ENCODE measurements at places on chromosomes 1 and 21.

DNA sequence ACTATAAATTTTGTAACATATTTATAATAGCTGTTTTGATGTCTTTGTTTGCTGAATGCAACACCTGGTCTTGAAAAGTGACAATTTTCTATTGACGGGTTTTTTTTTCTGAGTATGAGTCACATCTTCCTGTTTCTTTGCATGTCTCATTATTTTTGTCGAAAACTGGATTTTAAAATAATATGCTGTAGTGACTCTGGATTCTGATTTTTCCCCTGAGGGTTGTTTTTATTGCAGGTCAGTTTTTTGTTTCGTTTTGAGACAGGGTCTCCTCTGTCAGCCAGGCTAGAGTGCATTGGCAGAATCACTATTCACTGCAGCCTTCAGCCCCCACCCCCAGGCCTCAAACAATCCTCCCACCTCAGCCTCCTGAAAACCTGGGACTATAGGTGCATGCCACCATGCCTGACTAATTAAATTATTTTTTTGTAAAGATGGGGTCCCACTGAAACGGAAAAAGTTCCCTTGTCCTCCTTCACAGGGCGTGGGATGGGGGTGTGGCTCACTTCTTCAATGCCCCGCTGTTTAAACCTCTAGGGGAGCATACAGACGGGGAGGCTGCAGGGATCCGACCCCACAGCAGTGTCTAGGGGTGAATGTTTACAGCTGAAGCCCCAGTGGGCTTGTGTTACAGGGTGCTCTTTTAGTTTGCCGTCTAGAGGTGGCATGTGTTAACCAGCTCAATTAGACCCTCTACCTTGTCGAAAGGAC, 11.3 kb upstream of the PPIE start:
- peak; percentile 56 for DNase-seq

DNA sequence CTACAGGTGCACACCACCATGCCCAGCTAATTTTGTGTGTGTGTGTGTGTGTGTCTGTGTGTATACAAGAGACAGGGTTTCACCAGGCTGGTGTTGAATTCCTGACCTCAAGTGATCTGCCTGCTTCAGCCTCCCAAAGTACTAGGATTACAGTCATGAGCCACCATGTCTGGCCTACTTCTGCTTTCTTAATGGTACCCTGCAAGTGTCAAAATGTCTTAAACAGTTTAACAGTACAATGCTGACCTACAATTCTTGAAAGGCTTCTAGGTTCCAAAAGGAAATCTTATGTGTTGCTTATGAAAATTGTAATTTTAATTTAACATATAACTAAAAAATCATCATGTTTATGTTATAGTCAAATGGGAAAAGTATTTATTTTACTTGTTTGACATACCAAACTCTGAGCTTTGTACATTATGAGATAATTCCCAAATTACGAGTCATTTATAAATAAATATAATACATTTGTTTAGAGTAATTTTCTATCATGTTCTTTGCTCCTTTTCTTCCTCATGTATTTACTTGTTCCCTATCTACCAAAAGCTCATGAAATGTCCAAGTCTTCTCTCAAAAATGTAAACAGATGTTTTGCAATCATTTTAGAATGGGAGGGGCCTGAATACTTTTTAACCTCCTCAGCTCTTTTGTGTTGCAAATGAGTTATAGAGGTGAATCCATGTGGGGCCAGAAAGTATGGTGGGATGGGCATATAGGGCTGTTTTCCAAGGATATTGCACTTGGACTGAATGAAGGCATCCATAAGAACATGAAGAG, 8.4 kb upstream of the VCAM1 start:
- no peak for DNase-seq

- DNase-seq: no peak
Observed at GRCh38 chr1:67708606-67709005, 23.6 kb downstream of the GADD45A start.

DNA sequence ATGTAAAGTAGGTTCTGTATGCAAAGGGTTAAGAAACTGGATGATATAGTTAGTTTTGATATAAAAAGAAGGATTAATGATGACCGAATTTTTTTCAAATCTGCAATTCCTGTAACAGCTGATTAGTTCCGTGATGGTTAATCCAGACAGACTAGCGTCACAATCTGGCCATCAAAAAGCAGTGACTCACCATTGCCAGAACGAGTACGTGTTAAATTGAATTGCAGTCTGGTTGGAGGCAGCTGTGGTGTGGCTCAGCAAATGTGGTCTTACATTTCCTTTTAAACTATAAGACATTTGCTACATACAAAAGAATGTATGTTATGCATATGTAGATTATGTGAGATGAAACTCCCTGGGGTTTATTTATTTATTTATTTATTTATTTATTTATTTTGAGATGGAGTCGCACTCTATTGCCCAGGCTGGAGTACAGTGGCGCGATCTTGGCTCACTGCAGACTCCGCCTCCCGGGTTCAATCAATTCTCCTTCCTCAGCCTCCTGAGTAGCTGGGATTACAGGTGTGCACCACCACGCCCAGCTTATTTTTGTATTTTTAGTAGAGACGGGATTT, 139.8 kb downstream of the RYR2 start:
- no peak for DNase-seq

- no peak for DNase-seq
Observed at GRCh38 chr1:197908716-197909220, 6.3 kb downstream of the C1orf53 start.

- peak; percentile 62 for DNase-seq
Observed at GRCh38 chr1:45493116-45493697, 2.2 kb upstream of the TESK2 start.

DNA sequence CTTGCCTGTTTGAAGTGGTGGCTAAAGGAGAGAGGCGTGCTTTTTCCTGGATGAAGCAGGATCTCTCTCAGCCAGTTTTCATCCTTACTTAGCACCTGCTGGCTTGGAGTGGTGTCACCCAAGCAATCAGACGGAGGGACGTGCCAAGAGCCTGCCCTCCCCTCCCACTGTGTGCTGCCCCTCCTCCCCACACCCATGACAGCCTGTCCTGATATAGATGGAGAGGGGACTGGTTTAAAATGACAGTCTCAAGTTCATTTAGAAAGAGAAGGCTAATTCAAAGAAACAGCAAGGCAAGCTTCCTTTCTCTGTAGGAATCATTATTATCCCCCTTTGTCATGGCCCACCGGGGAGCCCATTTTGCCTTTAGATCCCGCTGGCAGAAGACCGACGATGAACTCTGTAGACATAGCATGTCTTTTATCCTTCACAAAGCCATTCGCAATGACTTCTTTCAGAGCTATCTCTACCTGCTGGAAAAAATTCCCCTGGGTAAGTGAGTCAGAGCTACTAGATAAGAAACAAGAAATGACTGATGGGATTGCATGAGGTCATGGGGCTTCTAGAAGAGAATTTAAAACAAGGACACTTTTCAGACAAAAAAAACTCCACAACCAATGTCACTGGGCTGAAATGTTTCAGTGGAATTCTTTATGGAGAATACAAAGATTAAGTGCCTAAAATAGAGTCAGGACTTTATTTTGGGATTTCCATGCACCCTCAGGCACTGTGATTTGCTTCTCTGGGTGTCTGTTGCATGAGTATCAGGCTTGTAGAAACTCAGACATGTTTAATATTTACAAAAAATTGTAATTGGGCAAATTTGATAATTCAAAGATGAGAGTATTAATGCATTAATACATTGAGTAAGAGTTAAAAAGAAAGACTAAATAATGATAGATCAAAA, at the start of gene NTMT2:
Gene NTMT2 (plus strand): TSS at position 190 of the 907 bp plus-strand sequence. CDS start 149 bp downstream, at position 339.
- DNase-seq: no peak

DNA sequence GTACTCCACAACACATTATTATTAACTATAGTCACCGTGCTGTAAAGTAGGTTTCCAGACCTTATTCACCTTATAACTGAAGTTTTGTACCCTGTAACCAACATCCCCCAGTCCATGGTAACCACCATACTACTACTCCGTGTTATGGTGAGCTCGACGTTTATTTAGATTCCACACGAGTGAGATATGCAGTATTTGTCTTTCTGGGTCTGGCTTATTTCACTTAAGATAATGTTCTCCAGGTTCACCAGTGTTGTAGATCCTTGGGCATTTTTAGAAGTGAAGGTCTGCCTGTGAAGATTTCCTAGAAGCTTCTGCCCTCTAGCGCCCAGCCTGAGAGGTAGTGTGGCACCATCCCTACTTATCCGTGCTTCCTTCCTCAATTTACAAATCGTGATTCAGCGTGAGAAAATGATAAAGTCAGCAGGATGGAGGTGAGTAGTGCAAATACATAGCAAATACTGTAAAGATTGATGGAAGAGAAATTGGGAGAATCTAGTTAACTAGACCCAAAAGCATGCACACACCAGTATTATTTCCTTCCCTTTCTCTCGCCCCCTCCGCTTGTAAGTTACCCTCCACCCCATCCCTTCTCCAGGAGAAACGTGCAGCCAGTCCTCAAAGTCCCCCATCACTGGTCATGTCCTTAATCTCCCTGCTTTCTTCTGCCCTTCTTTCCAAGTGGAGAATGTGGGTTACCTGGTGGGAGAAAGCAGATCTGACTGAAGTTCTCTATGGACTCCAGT, 36.0 kb upstream of the DISC1 start:
- DNase-seq: peak; percentile 59

DNA sequence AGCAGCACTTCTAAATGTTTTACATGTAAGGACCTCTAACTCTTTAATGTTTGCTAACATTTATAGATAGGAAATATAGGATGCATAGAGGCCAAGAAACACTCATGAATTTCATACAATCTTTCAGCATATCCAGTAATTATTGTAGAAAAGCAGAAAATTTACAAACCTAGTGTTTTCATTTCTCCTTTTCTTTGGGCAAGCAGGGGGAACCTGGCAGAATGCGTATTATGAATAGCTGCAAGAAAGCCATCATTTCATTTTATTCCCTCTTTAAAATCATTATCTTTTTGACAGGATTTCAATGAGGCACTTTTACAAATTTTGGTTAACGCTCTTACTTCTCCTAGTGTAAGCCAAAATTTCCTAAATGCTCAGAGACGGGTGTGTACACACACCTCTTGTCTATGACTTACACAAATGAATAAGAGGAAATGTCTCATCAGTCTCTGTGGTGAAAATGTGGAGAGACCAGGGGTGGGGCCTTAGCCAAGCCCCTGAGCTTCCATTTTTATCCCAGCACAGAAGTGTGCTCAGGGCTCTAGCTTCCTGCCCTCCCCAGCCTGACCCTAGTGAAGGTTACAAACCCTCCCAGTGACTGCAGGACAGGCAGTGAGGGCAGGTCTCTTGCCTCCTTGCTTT, 91.6 kb downstream of the LRRC8C start:
- peak; percentile 91 for DNase-seq

- no peak for DNase-seq
Observed at GRCh38 chr21:31030367-31031106, 7.7 kb downstream of the KRTAP19-8 start.

DNA sequence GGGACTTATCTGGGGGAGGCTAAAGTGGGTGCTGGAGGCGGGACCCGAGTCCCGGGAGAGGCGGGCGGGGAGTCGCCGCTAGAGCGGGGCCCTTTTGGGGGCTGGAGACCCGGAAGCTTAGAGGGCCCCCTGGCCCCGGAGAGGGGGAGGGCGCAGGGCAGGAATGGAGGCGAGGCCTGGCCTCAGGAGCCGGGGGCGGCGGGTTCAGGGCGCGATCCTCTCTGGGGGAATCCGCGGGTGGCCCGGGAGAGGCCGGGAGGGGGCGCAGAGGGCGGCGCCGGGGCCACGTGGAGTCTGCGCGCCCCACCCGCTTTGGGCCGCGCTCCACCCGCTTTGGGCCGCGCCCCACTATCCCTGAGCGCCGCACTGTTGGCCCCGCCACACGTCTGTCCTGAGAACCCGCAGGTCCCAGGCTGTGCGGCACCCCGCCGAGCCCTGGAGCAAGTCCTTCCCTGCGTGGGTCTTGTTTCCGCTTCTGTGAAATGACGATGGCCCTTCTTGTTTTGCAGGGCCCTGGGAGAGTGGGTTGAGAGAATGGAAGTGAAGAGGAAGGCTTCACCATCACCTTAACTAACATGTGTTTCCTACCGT, 84.4 kb downstream of the NKAIN1 start:
- peak; percentile 66 for DNase-seq

DNA sequence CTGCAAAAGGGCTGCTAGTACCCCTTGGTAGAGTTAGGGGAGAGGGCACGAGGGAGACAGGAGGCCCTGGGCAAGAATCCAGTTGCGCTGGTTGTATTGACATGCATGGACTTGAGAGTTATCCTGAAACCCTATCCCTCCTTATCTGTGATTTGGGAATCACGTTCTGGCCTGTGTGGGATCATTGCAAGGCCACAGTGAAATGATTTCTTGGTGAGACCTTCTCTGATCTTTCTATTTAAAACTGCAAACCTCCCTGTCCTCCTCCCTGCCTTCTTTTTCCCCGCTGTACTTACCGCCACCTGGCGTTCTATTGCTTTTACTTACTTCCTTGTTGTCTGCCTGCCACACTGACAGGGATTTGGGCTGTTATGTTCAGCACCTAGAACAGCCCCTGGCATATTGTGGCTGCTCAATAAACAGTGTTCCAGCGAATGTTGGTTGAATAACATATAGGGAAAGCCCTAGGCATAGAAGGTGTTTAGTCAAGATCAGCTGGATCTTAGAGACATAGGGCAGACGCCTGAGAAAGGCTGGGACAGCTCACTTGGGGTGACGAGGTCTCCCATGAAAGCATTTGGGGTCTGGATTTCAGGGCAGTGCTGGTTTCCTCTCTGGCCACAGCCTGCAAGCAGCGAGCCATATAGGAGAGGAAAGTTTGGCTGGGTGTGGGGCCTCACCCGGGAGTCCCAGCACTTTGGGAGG, 25.6 kb downstream of the ALPL start:
- DNase-seq: peak; percentile 12

- DNase-seq: no peak
Observed at GRCh38 chr1:158163000-158163947, 17.4 kb upstream of the CD1D start.

DNA sequence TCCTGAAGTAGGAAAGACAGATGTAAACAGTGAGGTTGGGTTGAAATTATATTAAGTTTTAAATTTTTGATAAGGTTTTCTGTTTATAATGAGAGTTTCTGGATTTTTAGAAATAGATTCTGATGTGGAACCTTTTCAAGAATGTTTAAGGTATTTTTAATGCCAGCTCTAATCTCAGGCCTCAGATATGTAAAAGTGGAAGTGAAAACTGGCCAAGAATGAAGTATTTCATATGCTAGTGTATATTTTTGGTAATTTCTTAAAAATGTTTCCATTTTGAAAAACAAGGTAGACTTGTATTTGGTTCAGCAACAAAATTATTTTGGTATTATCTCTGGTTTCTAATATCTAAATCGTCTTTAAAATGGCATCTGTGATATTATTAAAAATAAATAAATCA, 14.4 kb downstream of the IFNAR1 start:
- no peak for DNase-seq

All from activated CD4-positive, alpha-beta T cell treated with anti-CD3 and anti-CD28 coated beads, Interleukin-2, amount 50 U/mL, for 16 hours (primary cell).